ENCODE measurements at places on chromosomes 2 and 18. TPM values are rescaled to one million over a fixed set of nuclear protein-coding genes. Genes with fewer than 3 reads are reported as not detected.

DPYSL5 gene
- total RNA-seq = not detected

MDH1B gene
- not detected for total RNA-seq

C2orf72 gene
- 2.1 TPM for total RNA-seq

DQX1 gene
- total RNA-seq = 1.3 TPM

GCKR gene
- 0.76 TPM for total RNA-seq

POTEE gene
- 0.18 TPM for total RNA-seq

GRB14 gene
- 15.9 TPM for total RNA-seq

PDE11A gene
- total RNA-seq = not detected

RAX gene
- not detected for total RNA-seq
